ENCODE measurements at places on chromosomes 2 and 18. TPM values are rescaled to one million over a fixed set of nuclear protein-coding genes. Genes with fewer than 3 reads are reported as not detected.

Gene CYP26B1
- 2.2 TPM for polyA plus RNA-seq

Gene SLC4A5
- 0.33 TPM for polyA plus RNA-seq

Gene SERPINB10
- polyA plus RNA-seq, result 0.06 TPM

Gene PDE1A
- 0.96 TPM for polyA plus RNA-seq

Gene SULT1C2
- 0.04 TPM for polyA plus RNA-seq

Gene SPC25
- polyA plus RNA-seq, result 4.1 TPM

Gene RNF181
- polyA plus RNA-seq, result 189 TPM

Gene CHST9
- 0.27 TPM for polyA plus RNA-seq

Gene CAPN13
- polyA plus RNA-seq, result 1.5 TPM

Gene B3GNT7
- polyA plus RNA-seq, result 1.9 TPM

Gene DSG4
- polyA plus RNA-seq, result not detected

Gene PCARE
- 0.22 TPM for polyA plus RNA-seq

Gene QPCT
- polyA plus RNA-seq, result 1.2 TPM

Gene PLEKHB2
- 18.0 TPM for polyA plus RNA-seq

Gene UGT1A4
- 2.5 TPM for polyA plus RNA-seq

Gene GCG
- polyA plus RNA-seq, result 0.10 TPM

Gene SERPINB11
- polyA plus RNA-seq, result 11.7 TPM

Gene ADCYAP1
- not detected for polyA plus RNA-seq

Gene GALR1
- polyA plus RNA-seq, result under 0.01 TPM

Gene FEV
- not detected for polyA plus RNA-seq

Gene PRKAG3
- not detected for polyA plus RNA-seq

Gene MEX3C
- 8.0 TPM for polyA plus RNA-seq

Gene FBXO15
- 0.41 TPM for polyA plus RNA-seq

Gene DTNA
- polyA plus RNA-seq, result 15.0 TPM

Gene KCNJ13
- not detected for polyA plus RNA-seq

Gene COLEC12
- polyA plus RNA-seq, result 1.2 TPM

Gene KLHL41
- polyA plus RNA-seq, result 0.31 TPM

Gene GPR35
- polyA plus RNA-seq, result 3.1 TPM

Gene GRP
- not detected for polyA plus RNA-seq

Gene TRIM43
- not detected for polyA plus RNA-seq

Gene ASPRV1
- polyA plus RNA-seq, result 0.71 TPM

Gene MOGAT1
- polyA plus RNA-seq, result not detected

Gene ANKRD29
- polyA plus RNA-seq, result 7.2 TPM

Gene HEATR5B
- 9.0 TPM for polyA plus RNA-seq

Gene NETO1
- polyA plus RNA-seq, result not detected

Gene CHRND
- polyA plus RNA-seq, result not detected
